ENCODE measurements at places on chromosomes 3 and 15.

DNA sequence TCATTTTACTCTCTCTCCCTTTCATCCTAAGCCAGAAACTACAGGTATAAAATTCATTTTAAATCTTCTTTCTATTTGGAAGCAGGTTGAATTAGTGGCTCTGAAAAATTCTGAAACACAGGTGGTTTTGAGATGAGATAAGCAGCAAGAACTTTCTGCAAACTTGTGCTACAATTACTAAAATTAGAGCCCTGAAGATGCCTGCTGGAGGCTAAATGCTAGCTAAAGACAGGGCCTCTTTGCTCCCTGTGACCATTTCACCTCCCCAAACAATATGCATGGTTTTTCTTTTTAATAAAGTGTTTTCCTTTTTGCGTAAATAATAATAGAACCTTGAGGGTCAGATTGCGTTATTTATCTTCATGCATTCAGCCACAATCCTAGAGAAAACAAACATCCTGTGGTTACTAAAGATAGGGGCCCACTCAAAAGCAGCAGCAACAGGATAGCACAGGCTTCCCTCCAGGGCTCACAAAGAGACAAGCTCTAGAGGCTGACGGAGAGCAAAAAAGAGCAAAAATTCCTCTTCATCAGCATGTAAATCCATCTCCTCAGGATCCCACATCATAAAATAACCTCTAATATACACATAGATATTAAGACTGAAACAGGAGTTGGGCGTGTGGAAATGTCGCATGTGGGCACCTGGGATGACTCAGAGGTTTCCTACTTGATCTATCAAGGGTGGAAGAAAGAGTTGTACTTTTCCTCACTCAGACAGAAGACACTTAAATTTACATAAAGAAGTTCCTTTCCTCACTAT lies 26.5 kb upstream of the CP start:
- DNase-seq = no peak

DNA sequence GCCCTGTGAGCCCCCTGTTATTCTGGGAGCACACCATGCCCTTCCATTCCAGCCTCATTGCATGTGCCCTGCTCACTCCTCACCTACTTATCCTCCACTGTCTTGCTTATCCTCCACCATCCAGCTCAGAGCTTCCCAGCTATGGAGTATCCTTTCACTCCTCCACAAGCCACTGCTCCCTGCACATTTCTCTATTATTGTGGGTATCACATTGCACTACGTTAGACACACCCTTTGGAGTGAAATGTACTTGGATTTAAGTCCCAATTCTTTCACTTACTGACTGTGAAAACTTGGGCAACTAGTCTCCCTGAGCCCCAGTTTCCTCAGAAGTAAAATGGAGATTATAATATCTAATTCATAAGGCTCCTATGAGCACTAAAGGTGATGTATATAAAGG lies 4.3 kb downstream of the MASP1 start:
- no peak for DNase-seq

GRCh38 chr3:38567498-38567897 lies 71.4 kb downstream of the EXOG start:
- DNase-seq = no peak

GRCh38 chr3:48086705-48087104 lies 70.5 kb upstream of the MAP4 start:
- DNase-seq = no peak

- no peak for DNase-seq
Observed at GRCh38 chr15:64673866-64674265, 101.5 kb downstream of the RBPMS2 start.

- DNase-seq = no peak
Observed at GRCh38 chr3:126100634-126101301, 16.8 kb upstream of the SLC41A3 start.

- DNase-seq = no peak
Observed at GRCh38 chr3:187567661-187568121, 102.5 kb downstream of the SST start.

GRCh38 chr15:77807115-77807514 lies 174.4 kb upstream of the LINGO1 start:
- no peak for DNase-seq

DNA sequence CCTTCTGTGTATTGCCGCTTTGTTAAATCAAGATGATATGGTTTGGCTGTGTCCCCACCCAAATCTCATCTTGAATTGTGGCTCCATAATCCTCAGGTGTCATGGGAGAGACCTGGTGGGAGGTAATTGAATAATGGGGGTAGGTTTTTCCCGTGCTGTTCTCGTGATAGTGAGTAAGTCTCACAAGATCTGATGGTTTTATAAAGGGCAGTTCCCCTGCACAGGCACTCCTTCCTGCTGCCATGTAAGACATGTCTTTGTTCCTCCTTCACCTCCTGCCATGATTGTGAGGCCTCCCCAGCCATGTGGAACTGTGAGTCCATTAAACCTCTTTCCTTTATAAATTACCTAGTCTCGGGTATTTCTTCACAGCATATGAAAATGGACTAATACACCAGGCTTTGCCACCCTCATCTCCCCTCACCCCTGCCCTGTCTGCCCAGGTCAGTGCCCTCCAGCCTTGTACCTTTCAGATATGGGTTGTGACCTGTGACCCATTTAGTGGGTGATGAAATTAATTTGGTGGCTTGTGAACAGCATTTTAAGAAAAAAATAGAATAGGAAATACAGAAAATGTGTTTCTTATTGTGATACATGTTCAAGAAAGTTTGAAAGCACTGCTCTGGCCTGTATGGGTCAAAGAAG lies 56.1 kb upstream of the MCF2L2 start:
- DNase-seq = no peak

DNA sequence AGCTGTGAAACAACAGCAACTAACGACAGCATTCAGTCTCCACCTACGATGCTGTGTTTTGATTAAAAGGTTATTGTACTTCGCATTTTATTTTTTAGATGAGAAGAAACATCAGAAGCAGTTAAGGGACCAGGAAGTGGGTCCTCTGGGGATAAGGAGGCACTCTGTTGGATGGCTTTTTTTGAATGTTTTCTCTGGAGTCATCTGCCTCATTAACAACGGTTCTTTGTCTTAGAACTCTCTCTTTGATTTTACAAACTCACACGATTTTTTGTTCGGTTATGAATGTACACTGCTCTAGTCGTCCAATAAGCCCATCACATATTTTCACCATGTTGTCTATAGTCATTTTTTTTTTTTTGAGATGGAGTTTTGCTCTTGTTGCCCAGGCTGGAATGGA lies 36.0 kb upstream of the ARPIN start:
- DNase-seq = no peak

DNA sequence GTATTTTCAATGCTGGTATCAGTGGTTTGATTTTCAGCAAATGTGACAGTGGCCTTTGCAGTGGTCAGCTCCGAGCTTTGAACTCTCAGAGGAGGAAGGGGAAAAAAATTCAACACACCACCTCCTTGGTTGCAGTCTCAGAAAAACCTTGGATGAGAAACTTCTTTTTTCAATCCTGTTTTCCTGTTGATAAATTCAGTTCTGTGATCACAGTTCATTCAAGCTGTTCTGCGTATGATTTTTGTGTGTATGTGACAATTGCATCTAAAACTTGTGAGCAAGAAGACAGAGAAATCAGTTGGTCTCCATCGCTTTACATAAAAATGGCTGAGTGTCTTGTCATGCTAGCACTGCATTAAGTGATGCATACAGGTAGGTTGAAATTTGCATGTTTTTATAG lies 19.2 kb downstream of the ZBTB38 start:
- peak; percentile 75 for DNase-seq

DNA sequence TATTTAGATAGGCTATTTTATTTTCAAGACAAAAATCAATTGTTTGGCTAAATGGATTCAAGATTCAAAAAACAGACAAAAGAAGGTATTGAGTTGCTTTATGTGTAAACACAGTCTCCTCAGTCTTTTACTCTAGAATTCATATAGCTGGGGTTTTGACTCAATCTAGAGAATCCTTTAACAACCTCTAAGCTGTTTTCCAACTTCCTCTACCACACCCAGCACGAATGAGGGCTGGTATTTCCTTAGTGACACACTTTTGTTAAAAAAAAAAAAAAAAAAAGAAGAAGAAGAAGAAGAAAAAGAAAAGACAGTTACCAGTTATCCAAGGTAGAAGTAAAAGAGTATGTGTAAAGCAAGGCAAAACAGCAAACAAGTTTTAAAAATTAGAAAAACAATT lies 732.8 kb upstream of the GOLIM4 start:
- no peak for DNase-seq

- DNase-seq = no peak
Observed at GRCh38 chr15:23687143-23687470, at the start of gene NDN. TSS of gene NDN (minus strand) at chr15:23687305. CDS start at chr15:23687217, 88 bp downstream.

DNA sequence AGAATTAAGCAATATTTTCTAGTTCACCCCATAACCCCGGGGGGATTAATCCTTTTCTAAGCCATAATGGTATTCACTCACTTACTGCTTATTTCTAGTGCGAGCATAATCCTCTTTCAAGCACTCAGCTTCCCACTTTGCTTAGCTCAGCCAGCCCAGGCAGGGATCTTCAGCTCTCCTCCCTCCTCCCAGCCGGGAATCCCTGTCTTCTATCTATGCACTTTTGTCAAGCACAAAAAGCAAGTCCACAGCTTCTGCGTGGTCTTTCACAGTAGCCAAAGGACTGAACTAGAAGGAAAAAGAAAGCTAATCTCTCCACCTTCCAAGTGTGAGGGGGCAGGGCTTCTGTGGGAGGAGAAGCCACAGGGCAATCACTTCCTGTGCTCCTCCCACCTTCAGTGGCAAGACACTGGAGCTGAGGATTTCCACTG lies 62.8 kb downstream of the PEX5L start:
- DNase-seq = no peak

- no peak for DNase-seq
Observed at GRCh38 chr3:188524052-188524451, 370.1 kb downstream of the LPP start.

DNA sequence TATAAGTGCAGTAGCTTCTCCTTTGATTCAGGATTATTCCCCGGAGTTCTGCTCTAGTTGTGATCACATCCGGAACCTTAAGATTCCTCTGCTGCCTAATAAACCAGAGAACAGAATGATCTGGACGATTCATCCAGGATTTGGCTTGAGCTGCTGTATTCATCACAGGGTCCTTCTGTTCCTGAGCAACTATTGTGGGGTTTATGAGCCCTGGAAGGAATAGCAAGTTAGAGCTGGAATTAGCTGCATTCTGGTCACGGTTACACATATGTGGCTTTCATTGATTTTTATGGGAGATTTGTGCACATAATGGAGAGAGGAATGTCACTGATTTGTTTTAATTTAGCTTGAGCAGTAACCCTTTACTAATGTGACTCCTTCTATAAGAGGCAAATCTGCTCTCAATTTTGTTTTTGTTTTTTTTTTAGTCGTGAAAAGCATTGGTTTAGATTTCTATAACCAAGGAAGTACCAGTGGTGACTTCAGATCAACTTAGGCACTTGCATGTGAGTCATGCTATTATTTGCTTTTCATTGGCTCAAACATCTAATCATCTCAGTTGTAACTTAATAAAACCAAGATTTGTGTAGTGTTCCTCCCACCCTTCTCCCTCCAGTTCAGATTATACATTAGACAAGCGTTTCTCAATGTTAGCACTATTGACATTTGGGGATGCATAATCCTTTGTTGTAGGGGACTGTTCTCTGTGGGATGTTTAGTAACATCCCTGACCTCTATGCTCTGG lies 148.5 kb downstream of the OTOL1 start:
- DNase-seq = no peak

DNA sequence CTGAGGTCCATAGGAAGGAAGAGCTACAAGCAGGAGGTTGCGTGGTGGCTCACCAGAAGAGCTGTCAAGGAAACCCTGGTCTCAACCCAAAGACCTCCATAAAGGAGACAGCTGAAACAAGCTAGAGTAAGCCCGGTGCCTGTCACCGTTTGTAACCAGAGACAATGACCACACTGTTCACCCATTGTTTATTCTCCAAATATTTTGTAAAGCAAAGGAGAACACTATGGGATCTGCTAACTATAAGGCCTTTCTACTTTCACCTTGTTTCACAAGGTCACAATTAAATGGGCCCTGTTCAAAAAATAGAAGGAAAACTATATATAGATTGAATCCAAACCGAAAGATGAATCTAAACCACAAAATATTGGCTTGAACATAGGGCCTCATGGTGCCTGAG lies 128.9 kb upstream of the TPRG1 start:
- no peak for DNase-seq

GRCh38 chr15:93987068-93987467 lies 244.3 kb upstream of the MCTP2 start:
- DNase-seq = no peak
